ENCODE measurements at places on chromosomes 7 and 10. TPM values are rescaled to one million over a fixed set of nuclear protein-coding genes. Genes with fewer than 3 reads are reported as not detected.
A peak's percentile ranks its signal among the peaks of the same experiment; 100 is the strongest.

GRCh38 chr7:116324582-116324981 is 114.2 kb downstream of the TES start:
- no peak overlapping the region for H3K27ac ChIP-seq
- no peak for DNase-seq
- H3K4me3 ChIP-seq = no peak overlapping the region
- H3K27me3 ChIP-seq = peaks cover 3% of the 10 kb centered on the region
- peaks cover 5% of the 10 kb centered on the region for H3K4me1 ChIP-seq

DNA sequence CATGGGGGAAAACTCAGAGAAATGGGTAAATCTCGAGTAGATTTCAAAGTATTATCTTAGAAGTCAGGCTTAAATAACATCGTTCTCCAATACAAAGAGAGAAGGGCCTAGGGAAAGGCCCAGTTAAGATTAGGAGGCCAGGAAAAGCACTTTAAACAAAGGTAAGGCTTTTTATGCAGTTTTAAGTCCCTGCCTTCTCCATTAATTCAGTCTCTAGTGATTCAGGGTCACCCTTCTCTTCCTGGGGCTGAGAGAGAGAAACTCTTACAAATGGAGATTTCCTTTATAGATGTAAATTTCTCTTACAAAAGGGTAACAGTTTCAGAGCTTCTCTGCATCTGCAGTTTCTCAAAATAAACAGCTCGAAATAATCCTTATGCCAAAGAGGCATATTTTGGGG is 179.3 kb downstream of the HECW1 start:
- no peak overlapping the region for H3K27ac ChIP-seq
- H3K36me3 ChIP-seq = no peaks in the 10 kb centered on the region
- peaks cover 15% of the 10 kb centered on the region for H3K4me1 ChIP-seq
- DNase-seq = no peak
- H3K27me3 ChIP-seq = peaks cover 7% of the 10 kb centered on the region

- H3K27ac ChIP-seq = no peak overlapping the region
- no peaks in the 10 kb centered on the region for H3K36me3 ChIP-seq
- H3K27me3 ChIP-seq = no peaks in the 10 kb centered on the region
- H3K4me1 ChIP-seq = no peaks in the 10 kb centered on the region
Observed at GRCh38 chr10:36313142-36313541, 671.0 kb upstream of the FZD8 start.

DNA sequence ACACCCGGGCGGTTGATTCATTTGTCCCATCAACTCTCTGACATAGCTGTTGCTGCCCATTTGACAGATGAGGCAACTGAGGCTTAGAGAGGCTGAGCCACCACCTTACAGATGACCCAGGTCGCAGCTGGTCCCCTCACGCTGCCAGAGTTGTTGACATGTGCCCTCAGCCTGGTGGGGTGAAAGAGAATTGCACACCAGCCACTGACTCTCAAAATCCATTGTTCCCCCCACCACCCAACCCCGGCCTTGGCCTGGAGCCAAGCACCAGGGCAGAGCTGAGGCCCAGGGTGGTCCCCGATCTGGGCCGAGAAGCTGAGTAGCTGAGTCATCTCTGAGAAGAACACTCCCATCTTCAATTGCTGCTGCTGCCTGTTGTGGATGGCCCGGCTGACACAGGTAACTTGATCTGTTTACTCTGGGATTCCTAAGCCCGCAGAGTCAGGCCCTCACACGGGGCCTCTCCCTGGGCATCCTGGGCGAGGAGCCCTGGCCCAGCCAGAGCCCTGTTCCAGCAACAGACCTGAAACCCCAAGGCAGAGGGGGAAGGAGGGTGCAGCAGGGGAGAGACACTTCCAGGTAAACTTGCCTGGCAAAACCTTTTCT is 27.5 kb downstream of the PVRIG start:
- peaks cover 47% of the 10 kb centered on the region for H3K4me1 ChIP-seq
- no peaks in the 10 kb centered on the region for H3K27me3 ChIP-seq
- H3K4me3 ChIP-seq = peak overlapping the region; percentile 59

DNA sequence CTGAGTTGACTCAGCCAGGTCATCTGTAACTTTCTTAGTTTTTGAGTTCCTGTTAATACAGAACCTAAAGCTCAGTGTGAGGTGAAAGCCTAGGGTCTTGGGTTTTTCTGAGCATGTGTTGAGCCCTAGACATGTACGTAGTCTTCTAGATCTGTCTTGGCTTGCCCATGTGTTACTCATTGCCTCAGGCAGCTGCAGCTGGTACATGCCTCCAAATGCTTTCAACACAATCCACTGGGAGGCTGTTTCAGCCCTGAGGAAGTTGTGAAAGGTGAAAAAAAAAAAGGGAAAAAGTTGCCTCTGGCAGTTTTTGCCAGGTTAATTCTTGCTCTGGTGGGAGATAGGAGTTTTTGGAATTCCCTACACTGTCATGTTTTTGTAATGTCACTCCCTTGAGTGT is 134.6 kb downstream of the RNF216 start:
- no peak for DNase-seq
- no peak overlapping the region for H3K27ac ChIP-seq
- H3K27me3 ChIP-seq = no peaks in the 10 kb centered on the region
- no peak overlapping the region for H3K4me3 ChIP-seq

- peaks cover 3% of the 10 kb centered on the region for H3K36me3 ChIP-seq
- peak overlapping the region; percentile 18 for H3K4me3 ChIP-seq
- H3K27me3 ChIP-seq = no peaks in the 10 kb centered on the region
- H3K27ac ChIP-seq = no peak overlapping the region
Observed at GRCh38 chr7:69619635-69620034, 21.4 kb downstream of the AUTS2 start.

- no peak for DNase-seq
- H3K27ac ChIP-seq = no peak overlapping the region
- H3K4me1 ChIP-seq = no peaks in the 10 kb centered on the region
- no peak overlapping the region for H3K4me3 ChIP-seq
- peaks cover 9% of the 10 kb centered on the region for H3K36me3 ChIP-seq
- no peaks in the 10 kb centered on the region for H3K27me3 ChIP-seq
Observed at GRCh38 chr10:94428766-94429707, 26.7 kb downstream of the TBC1D12 start.

- no peaks in the 10 kb centered on the region for H3K36me3 ChIP-seq
- no peaks in the 10 kb centered on the region for H3K4me1 ChIP-seq
- H3K4me3 ChIP-seq = no peak overlapping the region
- no peak for DNase-seq
Observed at GRCh38 chr7:113446391-113446790, 328.0 kb upstream of the SMIM30 start.

DNA sequence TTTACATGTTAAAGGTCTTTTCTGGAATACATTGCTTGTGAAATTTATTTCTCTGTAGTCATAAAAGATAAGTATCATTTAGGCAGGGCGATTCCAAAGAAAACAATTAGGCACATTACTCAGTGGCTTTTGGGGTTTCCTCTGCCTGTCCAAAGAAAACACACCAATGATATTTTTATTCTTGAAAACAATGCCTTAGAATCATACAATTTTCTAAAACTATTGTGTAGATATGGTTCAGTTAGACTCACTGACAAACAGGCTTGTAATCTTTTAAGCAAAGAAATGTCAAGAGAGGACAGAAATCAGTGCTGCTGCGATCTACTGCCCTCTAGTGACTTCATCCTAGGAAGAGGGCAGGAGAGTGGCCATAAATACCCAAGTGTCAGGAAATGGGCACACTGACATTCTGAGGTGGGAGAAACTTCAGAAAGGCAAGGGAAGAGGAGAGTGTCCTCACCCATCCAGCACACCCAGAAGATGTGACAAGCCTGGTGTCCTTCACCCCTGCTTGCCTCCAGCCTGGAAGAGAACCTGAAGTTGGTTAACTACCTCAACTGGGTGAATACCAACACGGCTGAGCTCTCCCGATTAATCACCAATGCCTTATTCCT is 120.5 kb downstream of the GALNT11 start:
- H3K4me3 ChIP-seq = no peak overlapping the region
- peaks cover 32% of the 10 kb centered on the region for H3K36me3 ChIP-seq
- DNase-seq = no peak
- H3K27me3 ChIP-seq = no peaks in the 10 kb centered on the region
- peaks cover 7% of the 10 kb centered on the region for H3K4me1 ChIP-seq

- H3K4me1 ChIP-seq = no peaks in the 10 kb centered on the region
- no peak overlapping the region for H3K27ac ChIP-seq
- no peak for DNase-seq
- H3K27me3 ChIP-seq = no peaks in the 10 kb centered on the region
Observed at GRCh38 chr7:120097020-120097419, 176.0 kb upstream of the KCND2 start.

DNA sequence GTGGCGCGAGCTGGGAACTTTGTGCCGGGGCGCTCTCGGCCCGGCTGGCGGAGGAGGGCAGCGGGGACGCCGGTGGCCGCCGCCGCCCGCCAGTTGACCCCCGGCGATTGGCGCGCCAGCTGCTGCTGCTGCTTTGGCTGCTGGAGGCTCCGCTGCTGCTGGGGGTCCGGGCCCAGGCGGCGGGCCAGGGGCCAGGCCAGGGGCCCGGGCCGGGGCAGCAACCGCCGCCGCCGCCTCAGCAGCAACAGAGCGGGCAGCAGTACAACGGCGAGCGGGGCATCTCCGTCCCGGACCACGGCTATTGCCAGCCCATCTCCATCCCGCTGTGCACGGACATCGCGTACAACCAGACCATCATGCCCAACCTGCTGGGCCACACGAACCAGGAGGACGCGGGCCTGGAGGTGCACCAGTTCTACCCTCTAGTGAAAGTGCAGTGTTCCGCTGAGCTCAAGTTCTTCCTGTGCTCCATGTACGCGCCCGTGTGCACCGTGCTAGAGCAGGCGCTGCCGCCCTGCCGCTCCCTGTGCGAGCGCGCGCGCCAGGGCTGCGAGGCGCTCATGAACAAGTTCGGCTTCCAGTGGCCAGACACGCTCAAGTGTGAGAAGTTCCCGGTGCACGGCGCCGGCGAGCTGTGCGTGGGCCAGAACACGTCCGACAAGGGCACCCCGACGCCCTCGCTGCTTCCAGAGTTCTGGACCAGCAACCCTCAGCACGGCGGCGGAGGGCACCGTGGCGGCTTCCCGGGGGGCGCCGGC is 870 bp downstream of the FZD1 start:
- peak overlapping the region; percentile 97 for H3K4me3 ChIP-seq
- peaks cover 23% of the 10 kb centered on the region for H3K4me1 ChIP-seq
- DNase-seq = peak; percentile 77
- H3K36me3 ChIP-seq = peaks cover 18% of the 10 kb centered on the region

- no peak overlapping the region for H3K4me3 ChIP-seq
- no peak for DNase-seq
- H3K36me3 ChIP-seq = no peaks in the 10 kb centered on the region
- H3K4me1 ChIP-seq = no peaks in the 10 kb centered on the region
Observed at GRCh38 chr7:136528329-136528728, 340.1 kb upstream of the CHRM2 start.

GRCh38 chr10:125189162-125189561 is 28.8 kb upstream of the CTBP2 start:
- peaks cover 4% of the 10 kb centered on the region for H3K4me1 ChIP-seq
- no peak for DNase-seq
- H3K27ac ChIP-seq = no peak overlapping the region
- H3K4me3 ChIP-seq = no peak overlapping the region
- no peaks in the 10 kb centered on the region for H3K36me3 ChIP-seq

DNA sequence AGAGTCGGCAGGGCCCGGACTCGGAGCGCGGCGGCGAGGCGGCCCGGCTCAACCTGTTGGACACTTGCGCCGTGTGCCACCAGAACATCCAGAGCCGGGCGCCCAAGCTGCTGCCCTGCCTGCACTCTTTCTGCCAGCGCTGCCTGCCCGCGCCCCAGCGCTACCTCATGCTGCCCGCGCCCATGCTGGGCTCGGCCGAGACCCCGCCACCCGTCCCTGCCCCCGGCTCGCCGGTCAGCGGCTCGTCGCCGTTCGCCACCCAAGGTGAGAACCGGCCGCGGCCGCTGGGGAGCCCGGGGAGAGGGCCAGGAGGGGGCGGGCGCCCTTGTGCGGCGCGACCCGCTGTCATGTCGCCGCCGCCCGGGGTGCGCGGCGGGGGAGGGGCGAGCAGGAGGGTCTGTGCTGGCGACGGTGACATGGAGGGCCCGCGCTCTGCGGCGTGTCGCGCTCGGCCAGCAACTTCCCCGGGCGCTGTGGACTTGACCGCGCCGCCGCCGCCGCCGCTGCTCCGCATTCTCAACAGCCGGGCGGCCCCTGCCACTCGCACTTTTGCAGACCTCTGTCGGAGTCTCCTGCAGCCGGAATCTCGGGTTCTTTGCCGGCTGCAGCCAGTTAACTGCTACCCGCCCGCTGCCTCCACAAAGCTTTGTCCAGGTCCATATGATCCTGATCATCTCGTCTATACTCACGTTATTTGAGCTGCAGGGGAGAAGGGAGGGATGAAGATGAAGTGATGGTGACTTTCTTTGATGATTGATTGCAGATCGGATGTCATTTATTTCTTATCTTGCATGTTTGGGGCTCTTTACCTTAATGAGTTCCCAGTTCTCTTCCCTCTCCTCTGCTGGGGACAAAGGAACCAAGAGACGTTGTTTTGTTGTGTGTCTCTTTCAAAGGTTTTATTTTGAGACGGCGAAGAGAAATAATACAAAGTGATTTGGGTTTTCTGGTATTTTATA is 869 bp downstream of the TRIM24 start:
- peak; percentile 74 for DNase-seq
- H3K36me3 ChIP-seq = peaks cover 30% of the 10 kb centered on the region
- peak overlapping the region; percentile 93 for H3K4me3 ChIP-seq
- H3K27ac ChIP-seq = peak overlapping the region; percentile 92

GRCh38 chr7:42227541-42227935 is 9.5 kb downstream of the GLI3 start:
- peak overlapping the region; percentile 85 for H3K4me3 ChIP-seq
- no peak for DNase-seq
- peaks cover 77% of the 10 kb centered on the region for H3K4me1 ChIP-seq
- H3K27ac ChIP-seq = peak overlapping the region; percentile 74
- peaks cover 27% of the 10 kb centered on the region for H3K36me3 ChIP-seq
- H3K27me3 ChIP-seq = peaks cover 6% of the 10 kb centered on the region

DNA sequence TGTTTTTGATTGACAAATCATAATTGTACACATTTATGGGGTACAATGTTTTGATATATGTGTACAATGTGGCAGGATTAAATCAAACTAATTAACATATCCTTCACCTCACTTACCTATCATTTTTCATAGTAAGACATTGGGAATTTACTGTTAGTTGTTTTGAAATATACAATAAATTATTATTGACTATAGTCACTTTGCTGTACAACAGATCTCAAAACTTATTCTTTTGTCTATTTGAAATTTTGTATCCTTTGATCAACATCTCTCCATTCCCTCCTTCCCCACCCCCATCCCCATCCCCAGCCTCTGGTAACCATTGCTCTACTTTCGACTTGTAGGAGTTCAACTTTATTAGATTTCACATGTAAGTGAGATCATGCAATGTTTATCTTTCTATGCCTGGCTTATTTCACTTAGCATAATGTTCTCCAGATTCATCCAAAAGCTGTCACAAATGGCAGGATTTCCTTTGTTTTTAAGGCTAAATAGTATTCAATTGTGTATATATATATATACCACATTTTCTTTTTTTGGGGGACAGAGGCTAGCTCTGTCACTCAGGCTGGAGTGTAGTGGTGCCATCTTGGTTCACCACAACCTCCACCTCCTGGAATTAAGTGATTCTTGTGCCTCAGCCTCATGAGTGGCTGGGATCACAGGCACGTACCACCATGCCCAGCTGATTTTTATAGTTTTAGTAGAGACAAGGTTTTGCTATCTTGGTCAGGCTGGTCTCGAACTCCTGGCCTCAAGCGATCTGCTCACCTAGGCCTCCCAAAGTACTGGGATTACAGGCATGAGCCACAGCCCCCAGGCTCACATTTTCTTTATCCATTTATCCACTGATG is 23.3 kb upstream of the SLC26A5 start:
- H3K36me3 ChIP-seq = no peaks in the 10 kb centered on the region
- H3K27me3 ChIP-seq = peaks cover 15% of the 10 kb centered on the region
- no peak overlapping the region for H3K4me3 ChIP-seq
- H3K27ac ChIP-seq = no peak overlapping the region
- DNase-seq = no peak
- no peaks in the 10 kb centered on the region for H3K4me1 ChIP-seq

CNPY1 gene
- total RNA-seq = not detected

ZNF722 gene
- total RNA-seq = not detected

LRRN3 gene
- 4.9 TPM for total RNA-seq

RNF133 gene
- total RNA-seq = 0.22 TPM

INMT gene
- total RNA-seq = not detected

DNA2 gene
- 27.6 TPM for total RNA-seq

BCL7B gene
- total RNA-seq = 37.7 TPM
